CD4-positive, alpha-beta T cell treated with Interleukin-12 subunit alpha and Interleukin-12 subunit beta, for 1 hour (primary cell): ENCODE measurements at places on chromosomes 6 and 20.

- DNase-seq = no peak
Observed at GRCh38 chr6:73870907-73871306, 174.9 kb downstream of the CD109 start.

DNA sequence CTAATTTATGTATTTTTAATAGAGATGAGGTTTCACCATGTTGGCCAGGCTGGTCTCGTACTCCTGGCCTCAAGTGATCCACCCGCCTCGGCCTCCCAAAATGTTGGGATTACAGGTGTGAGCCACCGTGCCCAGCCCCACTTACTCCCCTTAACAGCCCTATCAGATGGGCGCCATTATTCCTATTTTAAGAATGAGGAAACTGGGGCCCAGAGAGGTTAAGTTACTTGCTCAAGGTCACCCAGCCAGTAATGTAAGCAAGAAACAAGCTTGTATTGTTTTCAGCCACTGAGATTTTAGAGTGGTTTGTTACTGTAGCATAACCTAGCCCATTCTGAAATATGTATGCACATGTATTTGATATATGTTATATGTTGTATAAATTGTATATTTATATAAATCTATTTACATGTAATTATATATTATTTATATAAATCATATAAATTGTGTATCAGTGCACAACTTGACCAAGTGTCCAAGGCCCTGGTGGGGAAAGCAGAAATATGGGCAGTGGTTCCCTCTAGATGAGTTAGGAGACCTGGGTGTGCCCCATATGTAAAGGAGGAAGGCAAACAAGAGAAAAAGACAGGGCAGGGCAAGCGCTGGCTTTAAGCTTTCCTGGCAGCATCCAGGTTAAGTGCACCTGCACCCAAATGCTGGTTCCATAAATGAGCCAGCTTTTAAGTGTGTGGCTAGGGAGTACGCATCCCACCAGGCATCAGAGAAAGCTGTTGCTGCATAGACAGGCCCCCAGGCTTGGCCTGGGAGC lies 1.2 kb upstream of the GUCA1A start:
- no peak for DNase-seq

GRCh38 chr6:87243812-87244211 lies 78.6 kb upstream of the SMIM8 start:
- DNase-seq = no peak

DNA sequence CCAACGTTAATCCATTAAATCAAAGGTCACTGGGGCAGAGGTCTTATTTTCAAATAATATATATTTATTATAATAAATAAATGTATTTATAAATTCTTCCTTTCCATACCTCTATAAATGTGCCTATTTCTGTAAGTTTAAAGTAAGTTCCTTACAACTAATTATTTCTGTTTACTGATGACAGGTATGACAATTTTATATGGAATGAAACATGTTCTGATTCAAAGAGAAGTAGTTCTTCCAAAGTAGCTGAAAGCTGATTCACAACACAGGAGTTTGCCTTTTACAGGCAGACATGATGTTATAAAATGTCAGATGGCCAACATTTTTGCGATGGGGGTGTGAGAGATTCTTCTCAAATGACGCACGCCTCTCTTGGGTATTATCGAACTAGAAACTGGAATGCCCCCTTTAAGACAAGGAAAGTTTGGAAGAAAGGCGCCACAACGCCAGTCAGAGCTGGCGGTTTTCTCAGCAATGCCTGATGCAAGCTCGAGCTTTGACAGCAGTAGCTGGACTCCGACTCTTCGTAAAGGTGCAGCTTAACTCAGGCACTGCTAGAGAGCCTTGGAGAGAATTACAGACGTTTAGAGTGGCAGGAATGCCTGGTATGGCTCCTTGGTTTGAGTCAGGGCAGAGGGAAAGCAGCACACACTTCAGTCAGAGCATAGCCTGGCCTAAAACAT lies 92.1 kb downstream of the FOXC1 start:
- DNase-seq = no peak
